IPS DF 19.7 (cell line): ENCODE measurements at places on chromosomes 12 and 14.

GRCh38 chr12:19058235-19059021 is 71.1 kb upstream of the PLEKHA5 start:
- DNase-seq = no peak

DNA sequence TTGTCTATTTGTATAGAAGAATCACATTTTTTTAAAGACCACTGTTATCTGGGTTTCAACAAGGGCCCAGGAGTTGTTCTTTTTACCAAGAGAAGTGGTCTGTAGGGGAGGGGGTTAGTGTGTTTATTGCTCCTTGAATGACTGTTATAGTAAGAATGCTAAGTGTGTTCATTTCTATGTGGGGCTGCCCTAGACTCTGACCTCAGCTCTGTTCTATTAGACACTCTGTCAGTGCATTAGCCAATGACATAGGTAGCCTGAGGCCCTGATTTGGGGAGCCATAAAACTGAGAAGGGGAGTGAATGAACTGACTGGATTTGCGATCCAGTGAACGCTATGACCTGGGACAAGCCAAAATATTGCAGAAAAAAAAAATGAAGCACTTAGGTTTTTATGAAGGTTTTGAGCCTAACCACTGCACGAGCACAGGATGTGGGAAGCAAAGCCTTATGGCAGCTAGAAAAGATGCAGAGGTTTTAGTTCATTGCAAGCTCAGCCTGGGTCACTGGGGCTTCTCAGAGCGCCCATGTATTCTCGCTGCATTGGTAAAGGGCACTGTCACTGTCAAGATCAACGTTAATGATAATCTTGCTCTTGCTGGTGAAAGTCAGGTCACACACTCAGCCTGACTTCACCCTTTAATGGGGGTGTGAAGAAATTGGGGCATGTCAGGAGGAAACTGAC is 63.8 kb downstream of the PRKCH start:
- DNase-seq = no peak

GRCh38 chr12:77999074-77999715 is 168.5 kb downstream of the NAV3 start:
- no peak for DNase-seq

- DNase-seq = no peak
Observed at GRCh38 chr12:120640861-120641833, 721 bp downstream of the CABP1 start.

DNA sequence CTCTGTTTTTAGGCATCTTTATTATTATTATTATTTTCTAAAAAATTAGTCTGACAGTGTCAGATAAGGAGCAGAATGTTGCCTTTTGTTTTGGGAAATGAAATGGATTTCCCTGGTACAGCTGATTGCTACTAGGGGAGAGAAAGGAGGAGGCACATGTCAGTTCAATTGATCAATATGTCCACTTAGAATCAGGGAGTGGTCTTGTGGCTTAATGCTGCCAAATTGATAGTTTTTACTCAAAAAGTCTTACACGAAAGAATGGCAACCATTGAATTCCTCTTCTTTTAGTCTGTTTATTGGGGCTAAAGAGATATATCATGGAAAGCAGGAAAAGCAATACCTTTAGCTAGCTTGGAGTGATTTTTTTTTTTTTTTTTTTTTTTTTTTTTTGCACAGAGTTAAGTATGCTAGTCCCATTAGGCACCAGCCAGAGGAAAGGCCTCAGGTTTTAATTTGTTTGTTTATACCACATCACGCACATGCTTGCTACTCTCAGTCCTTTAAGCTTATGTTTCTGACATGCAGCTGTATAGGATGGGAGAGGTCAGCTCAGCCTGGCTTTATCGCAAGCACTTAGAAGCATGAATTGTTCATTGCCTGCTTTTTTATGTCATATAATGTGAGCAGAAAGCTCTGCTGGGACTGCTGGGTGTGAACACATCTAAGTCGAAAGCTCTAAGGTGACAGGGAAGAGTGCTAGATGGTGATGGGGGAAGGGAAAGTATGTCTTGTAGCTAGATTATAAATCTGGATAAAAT is 1.4 kb downstream of the AKAP6 start:
- DNase-seq = no peak

- DNase-seq = no peak
Observed at GRCh38 chr14:55579724-55580469, at the start of gene KTN1. KTN1 (plus strand) TSS chr14:55580207; CDS start chr14:55612049, 31,842 bp downstream.

- no peak for DNase-seq
Observed at GRCh38 chr12:31408763-31409162, 82.8 kb upstream of the SINHCAF start.

DNA sequence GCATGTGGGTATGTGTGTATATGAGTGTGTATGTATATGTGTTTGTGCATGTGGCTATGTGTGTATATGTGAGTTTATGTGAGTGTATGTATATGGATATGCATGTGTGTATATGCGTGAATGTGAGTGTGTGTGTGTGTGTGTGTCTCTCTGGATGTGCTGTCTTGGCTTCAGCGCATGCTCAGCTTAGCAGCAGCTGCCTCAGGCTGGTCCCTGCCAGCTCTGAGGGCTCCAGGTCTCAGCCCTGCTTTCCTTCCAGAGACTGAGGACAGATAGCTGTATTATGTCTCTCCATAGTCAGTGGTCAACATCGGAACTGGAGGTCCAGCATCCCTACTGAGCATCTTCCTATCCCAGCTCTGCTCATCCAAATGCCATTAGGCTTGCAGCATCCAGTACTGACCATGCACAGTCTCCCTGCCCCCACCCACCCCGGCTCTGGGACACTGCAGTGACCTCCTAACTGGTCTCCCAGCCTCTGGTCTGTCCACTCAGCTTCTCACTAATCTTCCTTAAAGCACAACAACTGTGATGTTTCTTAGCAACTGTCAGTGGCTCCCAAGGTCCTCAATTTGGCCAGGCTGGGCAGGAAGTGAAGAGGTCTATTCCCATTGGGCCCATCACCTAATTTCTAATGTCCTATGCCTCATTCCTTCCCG is 22.8 kb downstream of the FAIM2 start:
- no peak for DNase-seq

DNA sequence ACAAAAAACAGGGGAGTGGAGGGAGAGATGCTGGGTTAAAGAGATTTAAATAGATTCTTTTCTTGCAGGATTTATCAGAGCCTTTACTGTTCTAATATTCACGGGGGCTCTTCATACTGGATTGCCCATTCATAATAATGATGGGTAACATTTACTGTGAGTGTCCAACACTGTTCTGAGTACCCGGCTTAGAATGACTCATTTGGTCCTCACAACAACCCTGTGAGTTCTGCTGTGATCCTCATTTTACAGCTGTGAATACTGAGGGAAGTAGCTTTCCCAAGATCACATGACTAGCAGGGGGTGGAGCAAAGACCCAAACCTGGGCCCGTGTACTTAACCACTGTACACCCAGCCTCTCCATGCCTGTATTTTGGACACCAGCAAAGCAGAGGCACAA is 113.4 kb downstream of the NT5DC3 start:
- DNase-seq = no peak

DNA sequence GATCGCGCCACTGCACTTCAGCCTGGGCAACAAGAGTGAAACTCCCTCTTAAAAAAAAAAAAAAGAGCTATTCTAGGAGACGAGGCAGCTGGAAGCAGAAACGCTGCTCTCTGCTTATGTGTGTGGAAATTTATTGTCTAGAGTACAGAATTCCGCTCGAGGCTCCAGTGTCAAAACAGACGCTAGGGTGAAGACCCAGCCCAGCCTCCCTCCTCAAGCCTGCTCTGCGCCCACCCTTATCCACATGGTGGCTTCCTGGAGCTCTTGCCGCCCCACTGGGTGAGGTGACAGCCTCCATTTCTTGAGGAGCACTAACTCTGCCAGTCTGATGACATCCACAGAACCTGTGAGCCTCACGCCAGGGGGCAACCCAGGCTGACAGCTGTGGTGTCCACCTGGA is 49.5 kb upstream of the DLK1 start:
- no peak for DNase-seq

DNA sequence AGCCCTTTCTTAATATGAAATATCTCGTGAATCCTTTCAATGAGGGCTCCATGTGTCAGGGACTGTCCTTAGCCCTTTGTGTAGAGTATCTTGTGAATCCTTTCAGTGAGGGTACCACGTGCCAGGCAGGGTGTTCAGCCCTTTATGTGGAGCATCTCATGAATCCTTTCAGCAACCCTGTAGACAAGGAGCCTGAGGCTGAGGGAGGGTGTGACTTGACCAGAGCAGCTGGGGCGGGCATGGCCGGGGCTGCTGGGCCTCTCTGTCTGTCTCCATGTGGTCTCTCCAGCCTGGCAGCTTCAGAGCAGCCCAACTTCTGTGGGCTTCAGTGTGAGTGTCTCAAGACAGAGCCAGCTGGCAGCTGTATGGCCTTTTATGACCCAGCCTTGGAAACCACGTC is 140.2 kb downstream of the AACS start:
- DNase-seq = no peak

- DNase-seq = no peak
Observed at GRCh38 chr12:78457938-78458337, 406.6 kb upstream of the SYT1 start.

DNA sequence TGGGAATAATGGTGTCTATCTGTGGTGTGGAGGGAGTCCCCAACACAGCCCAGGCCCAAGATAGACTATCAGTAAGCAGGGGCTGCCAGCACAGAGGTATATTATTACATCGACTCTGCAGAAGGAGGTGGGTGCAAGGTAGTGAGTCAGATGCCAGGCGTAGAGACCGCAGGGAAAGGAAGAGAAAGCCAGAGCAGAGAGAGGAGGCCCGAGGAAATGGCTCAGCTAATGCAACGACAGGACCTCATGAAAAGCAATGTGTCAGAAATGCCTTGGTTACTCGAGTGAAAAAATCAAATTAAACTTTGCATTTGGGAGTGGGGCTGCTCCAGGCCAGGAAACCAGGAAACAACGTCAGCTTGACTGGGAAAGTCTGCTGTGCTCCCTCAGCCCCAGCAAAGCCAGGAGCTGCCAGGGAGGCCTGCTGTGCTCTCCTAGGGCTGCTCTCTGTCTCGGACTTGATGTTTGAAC is 173.2 kb downstream of the SUDS3 start:
- no peak for DNase-seq

GRCh38 chr12:113244478-113244958 is 23.3 kb downstream of the TPCN1 start:
- DNase-seq = no peak

GRCh38 chr14:68147303-68147702 is 327.7 kb downstream of the RAD51B start:
- DNase-seq = no peak

DNA sequence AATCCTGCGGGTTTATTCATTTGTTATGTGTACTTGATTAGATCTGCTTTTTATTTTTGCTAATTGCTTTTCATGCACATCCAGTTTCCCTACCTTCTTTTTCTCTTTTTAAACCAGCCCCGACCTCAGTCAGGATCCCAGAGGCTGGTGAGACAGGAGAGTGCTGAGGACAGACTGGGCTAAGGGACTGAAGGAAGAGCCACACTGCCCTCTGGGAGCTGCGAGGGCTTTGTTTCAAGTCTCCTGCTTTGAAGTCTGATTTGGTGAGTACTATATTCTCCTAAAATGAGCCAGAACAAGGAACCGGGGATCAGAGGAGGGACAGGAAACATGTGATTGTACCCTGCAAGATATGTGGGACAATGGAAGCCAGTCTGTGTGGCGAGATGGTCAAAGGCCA is 23.9 kb downstream of the PRICKLE1 start:
- no peak for DNase-seq

- DNase-seq = no peak
Observed at GRCh38 chr14:49420201-49420600, 166.0 kb downstream of the RPS29 start.

DNA sequence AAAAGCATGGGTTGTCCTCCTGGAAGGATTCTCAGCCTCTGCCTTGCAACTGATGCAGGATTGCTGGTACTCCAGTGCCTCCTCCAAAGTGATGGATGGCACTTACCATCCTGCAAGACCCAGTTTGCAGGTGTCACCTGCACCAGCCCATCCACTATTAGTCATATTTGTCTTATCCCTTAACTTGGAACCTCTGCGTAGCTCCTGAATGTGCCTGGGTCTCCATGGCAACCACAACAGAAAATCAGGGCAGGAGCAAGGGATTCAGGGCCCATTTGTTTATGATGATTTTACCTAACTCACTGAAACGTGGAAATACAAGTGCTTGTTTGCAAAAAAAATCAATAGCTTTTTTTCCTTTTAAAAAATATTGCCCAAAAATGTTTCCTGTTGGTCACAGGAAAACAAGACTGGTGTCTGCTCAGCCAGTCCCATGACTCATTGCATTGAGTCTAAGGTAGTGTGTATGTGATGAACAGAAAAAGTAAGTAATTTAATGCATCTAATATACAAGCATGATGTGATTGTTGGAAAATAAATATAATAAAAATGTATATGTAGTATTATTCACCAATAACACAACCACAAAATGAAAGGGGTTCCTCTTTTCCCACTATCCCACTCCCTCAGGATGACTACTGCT is 1196.3 kb upstream of the TMEM132C start:
- DNase-seq = no peak

GRCh38 chr12:69435644-69436043 is 34.5 kb upstream of the FRS2 start:
- no peak for DNase-seq

DNA sequence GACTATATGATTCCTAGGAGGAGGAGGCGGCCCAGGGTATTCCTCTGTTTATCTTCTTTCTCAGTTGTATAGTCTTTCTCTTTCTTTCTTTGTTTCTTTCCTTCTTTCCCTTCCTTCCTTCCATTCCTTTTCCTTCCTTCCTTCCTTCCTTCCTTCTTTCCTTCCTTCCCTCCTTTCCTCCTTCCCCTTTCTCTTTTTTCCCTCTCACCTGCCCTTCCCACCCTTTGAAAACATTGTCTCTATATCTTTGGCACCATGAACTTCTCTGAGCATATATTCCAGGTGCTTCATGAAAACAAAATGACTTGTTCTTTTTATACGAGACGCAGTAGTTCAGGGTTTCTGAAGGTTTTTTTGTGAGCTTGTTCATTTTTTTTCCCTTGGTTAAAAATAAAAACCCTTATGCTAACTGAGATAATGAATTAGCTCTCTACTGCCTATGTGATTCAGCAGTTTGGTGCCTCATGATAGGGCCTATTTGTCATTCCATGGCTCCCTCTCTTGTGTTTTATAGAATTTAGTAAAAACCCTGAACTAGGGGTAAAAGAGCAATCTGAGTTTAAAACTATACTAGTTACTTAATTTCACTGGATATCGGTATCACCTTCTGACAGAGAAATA is 3.2 kb upstream of the TESPA1 start:
- no peak for DNase-seq

DNA sequence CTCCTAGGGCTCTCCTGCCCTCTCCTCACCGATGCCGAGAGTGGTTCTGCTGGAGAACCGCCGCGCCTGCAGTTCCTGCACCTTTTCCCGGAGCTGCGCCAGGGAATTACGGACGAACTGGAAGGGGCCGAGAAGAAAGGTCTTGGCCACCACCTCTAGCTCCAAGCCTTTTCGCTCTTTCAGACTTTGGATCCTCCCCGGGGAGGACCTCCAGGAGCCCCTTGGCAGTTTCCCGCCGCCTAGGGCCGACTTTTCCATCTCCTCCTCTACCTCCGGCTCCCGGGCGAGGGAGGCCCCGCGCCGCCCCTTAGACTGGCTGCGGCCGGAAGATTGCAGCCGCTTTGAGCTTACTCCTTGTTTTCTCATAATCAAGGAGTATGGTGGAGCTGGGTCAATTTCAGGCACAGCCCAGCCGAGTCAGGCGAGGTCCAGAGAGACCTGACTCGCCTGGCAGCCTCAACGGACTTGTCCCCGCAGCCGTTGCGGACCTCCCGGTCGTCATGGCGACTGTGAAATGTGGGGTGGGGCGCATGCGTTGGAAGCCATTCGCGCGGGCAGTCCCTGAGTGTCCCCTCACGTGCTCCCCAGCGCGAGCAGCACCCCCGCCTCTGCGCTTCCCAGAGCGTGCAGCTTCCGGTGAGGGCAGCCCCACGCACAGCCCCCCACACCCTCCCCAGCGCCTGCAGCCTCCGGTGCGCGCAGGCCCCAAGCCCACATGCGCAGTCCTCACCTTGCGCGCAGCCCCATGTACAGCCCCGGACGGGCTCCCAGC is at the start of gene DPY19L2:
Gene DPY19L2 (minus strand): TSS at position 466 of the 772 bp plus-strand sequence. CDS start 100 bp downstream, at position 366.
- peak; percentile 7 for DNase-seq
